ENCODE measurements at places on chromosomes 3 and 15.

- H3K27me3 ChIP-seq = no peaks in the 10 kb centered on the region
- no peaks in the 10 kb centered on the region for H3K36me3 ChIP-seq
- no peak overlapping the region for H3K27ac ChIP-seq
- no peaks in the 10 kb centered on the region for H3K4me1 ChIP-seq
These were observed 123.4 kb downstream of the FEZF2 start for GRCh38 chr3:62249855-62250543.

DNA sequence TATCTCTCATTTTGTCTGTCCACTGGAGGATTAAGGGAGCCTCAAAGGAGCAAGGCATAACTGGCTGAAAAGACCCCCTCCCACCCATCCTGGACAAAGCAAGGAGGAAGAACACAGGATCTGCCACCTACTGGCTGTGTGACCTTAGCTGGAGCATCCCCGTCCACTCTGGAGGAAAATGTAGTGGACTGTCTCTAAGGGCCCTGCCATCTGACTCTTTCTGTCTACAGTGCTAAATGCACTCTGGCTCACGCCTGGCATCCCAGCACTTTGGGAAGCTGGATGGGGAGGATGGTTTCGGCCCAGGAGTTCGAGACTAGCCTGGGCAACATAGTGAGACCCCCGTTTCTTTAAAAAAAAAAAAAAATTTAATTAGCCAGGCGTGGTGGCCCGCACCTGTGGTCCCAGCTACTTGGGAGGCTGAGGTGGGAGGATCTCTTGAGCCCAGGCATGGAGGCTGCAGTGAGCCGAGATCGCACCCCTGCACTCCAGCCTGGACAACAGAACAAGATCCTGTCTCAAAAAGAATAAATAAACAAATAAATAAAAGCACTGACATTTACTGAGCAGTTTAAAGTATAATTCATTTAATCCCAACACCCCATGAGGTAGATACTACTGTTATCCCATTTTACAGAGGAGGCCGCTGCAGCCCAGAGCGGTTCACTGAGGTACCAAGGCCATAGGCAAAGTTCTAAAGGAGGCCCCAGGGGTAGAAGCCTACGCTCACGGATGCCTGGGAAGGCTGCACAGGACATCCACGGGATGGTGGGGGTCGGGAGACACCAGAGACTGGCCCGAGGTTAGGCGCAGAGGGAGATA lies 1.1 kb downstream of the TBC1D2B start:
- H3K27me3 ChIP-seq = no peaks in the 10 kb centered on the region
- H3K36me3 ChIP-seq = peaks cover 7% of the 10 kb centered on the region
- H3K4me1 ChIP-seq = peaks cover 28% of the 10 kb centered on the region
- DNase-seq = no peak

- H3K4me1 ChIP-seq = no peaks in the 10 kb centered on the region
- no peak overlapping the region for H3K27ac ChIP-seq
- H3K27me3 ChIP-seq = peaks cover 5% of the 10 kb centered on the region
- DNase-seq = no peak
- no peak overlapping the region for H3K4me3 ChIP-seq
These were observed 145.2 kb downstream of the SSR3 start for GRCh38 chr3:156409694-156410093.

- no peaks in the 10 kb centered on the region for H3K36me3 ChIP-seq
- peaks cover 6% of the 10 kb centered on the region for H3K4me1 ChIP-seq
- no peak overlapping the region for H3K4me3 ChIP-seq
- DNase-seq = no peak
- H3K27ac ChIP-seq = no peak overlapping the region
These were observed 14.6 kb upstream of the IL17RD start for GRCh38 chr3:57179580-57180410.

- H3K4me3 ChIP-seq = no peak overlapping the region
- H3K27me3 ChIP-seq = no peaks in the 10 kb centered on the region
- DNase-seq = no peak
These were observed 50.3 kb upstream of the OSBPL11 start for GRCh38 chr3:125645616-125646015.

DNA sequence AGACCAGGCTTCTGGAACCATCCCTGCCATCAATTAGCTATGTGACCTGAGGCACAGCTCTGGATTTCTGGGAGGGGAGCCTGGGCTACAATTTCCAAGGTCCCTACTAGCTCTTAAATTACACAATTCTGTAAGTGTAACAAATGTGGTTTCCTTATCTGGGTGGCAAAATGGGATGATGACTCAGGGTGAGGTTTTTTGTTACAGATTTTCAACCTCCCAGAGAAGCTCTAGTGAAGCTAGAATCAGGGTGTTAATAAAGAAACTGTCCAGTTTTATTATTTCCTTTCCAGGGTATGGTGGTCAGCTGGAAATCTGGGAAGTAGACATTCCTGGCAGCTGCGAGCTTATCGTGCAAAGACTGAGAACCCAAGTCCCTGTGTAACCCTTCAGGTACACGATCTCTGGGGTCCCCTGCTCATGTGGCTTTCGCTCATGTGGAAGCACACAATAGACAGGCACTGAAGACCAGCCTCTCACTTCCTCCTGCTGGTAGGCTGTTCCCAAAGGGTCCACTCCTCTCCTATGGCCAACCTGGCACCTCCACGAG lies 7.3 kb downstream of the RAB27A start:
- no peak for DNase-seq
- peak overlapping the region; percentile 67 for H3K27ac ChIP-seq
- H3K27me3 ChIP-seq = no peaks in the 10 kb centered on the region
- H3K4me3 ChIP-seq = no peak overlapping the region
- H3K4me1 ChIP-seq = peaks cover 47% of the 10 kb centered on the region

- H3K36me3 ChIP-seq = no peaks in the 10 kb centered on the region
- no peak overlapping the region for H3K4me3 ChIP-seq
- no peak for DNase-seq
- no peaks in the 10 kb centered on the region for H3K27me3 ChIP-seq
These were observed 455.6 kb upstream of the RARB start for GRCh38 chr3:24972491-24972890.

GRCh38 chr3:33006571-33007286 lies 55.3 kb downstream of the CCR4 start:
- no peaks in the 10 kb centered on the region for H3K27me3 ChIP-seq
- no peak overlapping the region for H3K27ac ChIP-seq
- no peak overlapping the region for H3K4me3 ChIP-seq
- no peak for DNase-seq
- peaks cover 27% of the 10 kb centered on the region for H3K36me3 ChIP-seq
- H3K4me1 ChIP-seq = peaks cover 9% of the 10 kb centered on the region

DNA sequence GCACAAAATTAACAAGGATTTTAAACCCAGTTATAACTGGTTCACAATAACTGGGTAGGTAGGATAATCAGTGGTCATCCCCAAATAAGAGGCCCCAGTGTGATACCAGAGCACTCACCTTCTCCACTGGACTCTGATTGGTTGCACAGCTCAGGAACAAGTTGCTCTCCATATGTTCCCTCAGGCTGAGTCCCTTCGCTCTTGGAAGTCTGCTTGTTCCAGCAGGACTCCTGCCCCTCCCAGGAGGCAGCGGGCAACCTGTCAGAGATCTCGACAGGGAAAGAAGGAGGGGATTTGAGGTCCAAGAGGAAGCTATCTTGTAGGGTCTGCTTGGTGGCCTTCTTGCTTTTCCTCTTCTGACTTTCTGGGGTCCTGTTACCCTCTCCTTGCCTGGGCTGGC lies 51.6 kb upstream of the HEG1 start:
- H3K4me1 ChIP-seq = peaks cover 27% of the 10 kb centered on the region
- peaks cover 5% of the 10 kb centered on the region for H3K27me3 ChIP-seq
- no peak overlapping the region for H3K27ac ChIP-seq
- peaks cover 7% of the 10 kb centered on the region for H3K36me3 ChIP-seq

DNA sequence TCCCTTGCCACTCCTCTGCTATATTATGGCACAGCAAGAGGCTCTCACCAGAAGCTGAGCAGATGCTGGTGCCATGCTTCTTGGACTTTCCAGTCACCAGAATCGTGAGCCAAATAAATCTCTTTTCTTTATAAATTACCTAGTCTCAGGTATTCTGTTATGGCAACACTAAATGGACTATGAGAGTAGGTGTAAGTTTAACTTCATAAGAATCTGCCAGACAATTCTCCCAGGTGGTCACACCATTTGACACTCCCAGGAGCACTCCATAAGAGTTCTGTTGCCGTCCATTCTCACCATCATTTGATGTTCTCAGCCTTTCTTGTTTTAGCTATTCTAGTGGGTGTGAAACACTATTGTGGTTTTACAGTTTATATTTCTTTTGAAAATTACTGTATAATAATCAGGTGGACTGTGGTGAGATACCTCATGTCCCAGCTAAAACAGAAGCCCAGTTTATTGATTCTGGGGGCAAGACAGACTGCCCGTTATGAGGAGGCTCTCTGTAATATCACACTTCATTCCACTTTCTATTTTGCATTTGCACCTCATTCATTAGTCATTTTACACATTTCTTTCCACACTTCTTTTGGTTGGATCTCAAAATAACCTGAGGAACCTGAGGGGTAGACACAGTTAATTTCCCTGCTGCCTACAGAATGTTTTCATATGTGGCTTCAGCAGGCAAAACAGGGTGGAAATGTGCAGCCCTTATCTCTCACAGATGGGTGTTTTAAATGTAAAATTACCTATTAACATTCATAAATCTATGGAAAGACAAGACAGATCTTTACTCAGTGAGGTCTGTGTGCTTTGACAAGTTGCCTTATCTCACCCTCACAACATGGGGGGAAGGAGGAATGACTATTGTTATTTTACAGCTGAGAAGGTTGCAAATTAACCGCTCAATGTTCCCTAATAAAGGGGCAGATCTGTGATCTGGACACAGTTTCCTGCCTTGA lies 42.1 kb downstream of the CDCP1 start:
- H3K36me3 ChIP-seq = no peaks in the 10 kb centered on the region
- no peak overlapping the region for H3K27ac ChIP-seq
- no peak for DNase-seq
- no peak overlapping the region for H3K4me3 ChIP-seq

GRCh38 chr3:143676747-143677146 lies 171.5 kb downstream of the SLC9A9 start:
- H3K27ac ChIP-seq = no peak overlapping the region
- H3K4me3 ChIP-seq = no peak overlapping the region
- no peaks in the 10 kb centered on the region for H3K27me3 ChIP-seq
- no peak for DNase-seq

GRCh38 chr3:8846176-8846575 lies 76.8 kb upstream of the OXTR start:
- no peak overlapping the region for H3K4me3 ChIP-seq
- H3K27me3 ChIP-seq = no peaks in the 10 kb centered on the region
- no peaks in the 10 kb centered on the region for H3K4me1 ChIP-seq
- H3K36me3 ChIP-seq = no peaks in the 10 kb centered on the region
- H3K27ac ChIP-seq = no peak overlapping the region

- no peaks in the 10 kb centered on the region for H3K4me1 ChIP-seq
- peaks cover 19% of the 10 kb centered on the region for H3K36me3 ChIP-seq
- no peak overlapping the region for H3K4me3 ChIP-seq
- no peak overlapping the region for H3K27ac ChIP-seq
- DNase-seq = no peak
- H3K27me3 ChIP-seq = no peaks in the 10 kb centered on the region
These were observed 212.6 kb downstream of the CDIN1 start for GRCh38 chr15:36791844-36792571.

- no peak overlapping the region for H3K4me3 ChIP-seq
- H3K27ac ChIP-seq = no peak overlapping the region
- no peaks in the 10 kb centered on the region for H3K27me3 ChIP-seq
- no peaks in the 10 kb centered on the region for H3K36me3 ChIP-seq
- no peak for DNase-seq
- no peaks in the 10 kb centered on the region for H3K4me1 ChIP-seq
These were observed 1520.6 kb upstream of the CADM2 start for GRCh38 chr3:83438188-83438587.

DNA sequence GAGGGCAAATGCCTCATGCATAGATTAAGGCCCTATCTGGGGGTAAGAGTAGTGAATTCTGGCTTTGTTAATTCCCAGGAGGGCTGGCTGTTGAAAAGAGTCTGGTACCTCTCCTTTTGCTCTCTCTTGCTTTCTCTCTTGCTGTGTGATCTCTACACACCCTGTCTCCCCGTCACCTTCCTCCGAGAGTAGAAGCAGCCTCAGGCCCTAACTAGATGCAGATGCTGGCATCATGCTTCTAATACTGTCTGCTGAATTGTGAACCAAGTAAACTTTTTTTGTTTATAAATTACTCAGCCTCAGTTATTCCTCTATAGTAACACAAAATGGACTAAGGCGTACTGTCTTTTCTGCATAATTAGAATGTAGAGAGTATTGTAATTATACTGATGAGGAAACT lies 908.1 kb downstream of the DIPK2A start:
- no peak for DNase-seq
- H3K27me3 ChIP-seq = no peaks in the 10 kb centered on the region
- H3K4me1 ChIP-seq = no peaks in the 10 kb centered on the region
- no peak overlapping the region for H3K27ac ChIP-seq
- H3K4me3 ChIP-seq = no peak overlapping the region
- no peaks in the 10 kb centered on the region for H3K36me3 ChIP-seq

- no peaks in the 10 kb centered on the region for H3K27me3 ChIP-seq
- H3K36me3 ChIP-seq = no peaks in the 10 kb centered on the region
- no peak overlapping the region for H3K4me3 ChIP-seq
- peaks cover 3% of the 10 kb centered on the region for H3K4me1 ChIP-seq
These were observed 268.6 kb upstream of the UBE2E1 start for GRCh38 chr3:23537101-23537551.

- no peak overlapping the region for H3K4me3 ChIP-seq
- peaks cover 39% of the 10 kb centered on the region for H3K27me3 ChIP-seq
- peaks cover 14% of the 10 kb centered on the region for H3K36me3 ChIP-seq
- no peak for DNase-seq
- H3K4me1 ChIP-seq = peaks cover 49% of the 10 kb centered on the region
These were observed 459.4 kb upstream of the PROK2 start for GRCh38 chr3:72244396-72244795.

GRCh38 chr15:97446138-97446537 lies 514.4 kb upstream of the ARRDC4 start:
- no peak overlapping the region for H3K4me3 ChIP-seq
- no peak overlapping the region for H3K27ac ChIP-seq
- DNase-seq = no peak
- H3K4me1 ChIP-seq = no peaks in the 10 kb centered on the region

DNA sequence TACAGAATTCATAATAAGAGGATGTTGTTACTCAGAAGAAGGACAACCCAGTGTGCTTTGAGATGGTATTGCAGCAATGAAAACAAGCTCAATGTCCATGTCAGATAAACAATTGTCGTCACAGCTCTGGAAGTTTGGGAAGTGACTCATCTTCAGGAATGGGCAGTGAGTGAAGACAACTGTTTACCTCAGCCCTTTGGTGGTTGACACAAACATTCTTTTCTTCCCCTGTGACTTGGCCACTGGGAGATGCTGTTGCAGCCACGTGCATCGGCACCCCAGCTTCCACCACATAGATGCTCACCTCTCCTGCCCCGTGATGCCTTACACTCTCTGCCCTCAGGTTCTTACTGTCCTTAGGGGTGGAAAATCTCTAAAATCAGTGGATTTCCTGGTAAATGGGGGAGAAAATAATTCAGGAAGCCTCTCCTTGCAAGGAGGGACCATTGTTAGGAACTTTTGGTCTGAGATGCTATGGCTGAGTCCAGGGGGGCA lies 114.1 kb upstream of the GALNT15 start:
- no peak overlapping the region for H3K27ac ChIP-seq
- DNase-seq = no peak
- no peaks in the 10 kb centered on the region for H3K36me3 ChIP-seq

- H3K36me3 ChIP-seq = peaks cover 8% of the 10 kb centered on the region
- peak overlapping the region; percentile 53 for H3K27ac ChIP-seq
- H3K4me1 ChIP-seq = peaks cover 29% of the 10 kb centered on the region
- no peaks in the 10 kb centered on the region for H3K27me3 ChIP-seq
These were observed 37.9 kb downstream of the RPL39L start for GRCh38 chr3:187101184-187102072.

GRCh38 chr3:131158434-131158833 lies 131.8 kb downstream of the NEK11 start:
- no peaks in the 10 kb centered on the region for H3K36me3 ChIP-seq
- no peak overlapping the region for H3K4me3 ChIP-seq
- H3K27me3 ChIP-seq = peaks cover 14% of the 10 kb centered on the region
- H3K4me1 ChIP-seq = no peaks in the 10 kb centered on the region
- no peak overlapping the region for H3K27ac ChIP-seq

All from naive B cell (primary cell).